T-helper 17 cell (primary cell): ENCODE measurements at places on chromosomes 13 and 19. TPM values are rescaled to one million over a fixed set of nuclear protein-coding genes. Genes with fewer than 3 reads are reported as not detected.
A peak's percentile ranks its signal among the peaks of the same experiment; 100 is the strongest.

The RUVBL2 gene
- 20.2 TPM for total RNA-seq

The PSG3 gene
- total RNA-seq, result 0.42 TPM

The KLK7 gene
- total RNA-seq, result not detected

The ZNF541 gene
- total RNA-seq, result 0.99 TPM

The RAB3A gene
- 7.4 TPM for total RNA-seq

The CYP2S1 gene
- total RNA-seq, result 1.1 TPM

The HAUS5 gene
- total RNA-seq, result 27.0 TPM

The PSG7 gene
- not detected for total RNA-seq

GRCh38 chr13:25018729-25019115, 77.2 kb upstream of the PABPC3 start:
- peaks cover 6% of the 10 kb centered on the region for H3K4me1 ChIP-seq
- peaks cover 4% of the 10 kb centered on the region for H3K36me3 ChIP-seq
- H3K27me3 ChIP-seq, result peaks cover 58% of the 10 kb centered on the region
- H3K4me3 ChIP-seq, result no peak overlapping the region
- DNase-seq, result no peak

DNA sequence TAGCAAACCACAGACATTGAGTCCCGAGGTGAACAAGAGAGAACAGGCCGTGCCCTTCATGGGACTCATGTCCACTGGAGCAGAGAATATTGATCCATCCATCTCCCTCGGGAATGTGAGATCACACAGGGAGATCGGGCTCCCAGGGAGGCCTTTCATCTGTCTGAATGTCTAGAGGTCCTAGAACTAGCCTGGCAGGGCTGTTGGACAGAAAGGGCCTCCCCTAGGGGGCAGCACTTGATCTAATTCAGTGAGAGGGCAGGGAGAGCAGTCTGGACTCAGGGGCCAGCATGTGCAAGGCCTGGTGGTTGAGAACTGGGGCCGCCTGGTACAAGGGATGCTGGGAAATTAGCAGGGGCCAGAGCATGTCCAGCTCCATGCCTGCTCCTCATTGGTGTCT, 4.3 kb downstream of the RUVBL2 start:
- H3K27me3 ChIP-seq, result no peaks in the 10 kb centered on the region
- peaks cover 24% of the 10 kb centered on the region for H3K4me1 ChIP-seq
- H3K4me3 ChIP-seq, result no peak overlapping the region
- H3K27ac ChIP-seq, result no peak overlapping the region
- H3K36me3 ChIP-seq, result no peaks in the 10 kb centered on the region

- no peak overlapping the region for H3K27ac ChIP-seq
- no peaks in the 10 kb centered on the region for H3K36me3 ChIP-seq
- no peak overlapping the region for H3K4me3 ChIP-seq
- no peak for DNase-seq
- H3K27me3 ChIP-seq, result peaks cover 12% of the 10 kb centered on the region
- H3K4me1 ChIP-seq, result no peaks in the 10 kb centered on the region
Observed at GRCh38 chr13:38620876-38621275, 66.0 kb upstream of the FREM2 start.

GRCh38 chr13:107374038-107374437, 806.1 kb upstream of the ARGLU1 start:
- H3K36me3 ChIP-seq, result no peaks in the 10 kb centered on the region
- no peak overlapping the region for H3K27ac ChIP-seq
- no peak for DNase-seq
- no peaks in the 10 kb centered on the region for H3K27me3 ChIP-seq
- no peaks in the 10 kb centered on the region for H3K4me1 ChIP-seq
- no peak overlapping the region for H3K4me3 ChIP-seq

GRCh38 chr19:40785526-40785925, 7.5 kb downstream of the RAB4B start:
- H3K27ac ChIP-seq, result peak overlapping the region; percentile 29
- H3K36me3 ChIP-seq, result peaks cover 15% of the 10 kb centered on the region
- no peaks in the 10 kb centered on the region for H3K27me3 ChIP-seq
- H3K4me3 ChIP-seq, result no peak overlapping the region
- no peak for DNase-seq

DNA sequence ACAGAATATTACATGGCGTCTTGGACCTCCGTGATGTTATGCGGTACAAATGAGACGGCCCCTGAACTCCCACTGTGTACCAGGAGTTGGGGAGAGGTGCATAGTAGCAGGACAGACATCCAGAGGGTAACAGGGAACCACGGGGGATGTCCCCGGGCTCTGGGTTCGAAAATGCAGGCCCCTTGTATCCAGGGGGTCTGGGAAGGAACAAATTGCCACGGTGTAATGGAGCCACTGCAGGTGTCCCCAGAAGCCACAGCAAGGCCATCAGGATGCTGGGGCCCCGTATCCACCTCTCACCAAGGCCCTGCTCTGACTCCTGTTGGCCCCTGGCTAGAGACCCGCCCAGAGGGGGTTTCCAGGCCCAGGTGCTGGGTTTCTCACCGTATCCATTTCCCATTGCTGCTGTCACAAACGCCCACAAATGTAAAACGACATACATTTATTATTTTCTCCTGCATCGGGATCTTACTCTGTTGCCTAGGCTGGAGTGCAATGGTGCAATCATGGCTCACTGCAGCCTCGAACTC, 77.8 kb downstream of the INSR start:
- no peak for DNase-seq
- peaks cover 8% of the 10 kb centered on the region for H3K27me3 ChIP-seq
- H3K27ac ChIP-seq, result no peak overlapping the region
- peaks cover 3% of the 10 kb centered on the region for H3K4me1 ChIP-seq

DNA sequence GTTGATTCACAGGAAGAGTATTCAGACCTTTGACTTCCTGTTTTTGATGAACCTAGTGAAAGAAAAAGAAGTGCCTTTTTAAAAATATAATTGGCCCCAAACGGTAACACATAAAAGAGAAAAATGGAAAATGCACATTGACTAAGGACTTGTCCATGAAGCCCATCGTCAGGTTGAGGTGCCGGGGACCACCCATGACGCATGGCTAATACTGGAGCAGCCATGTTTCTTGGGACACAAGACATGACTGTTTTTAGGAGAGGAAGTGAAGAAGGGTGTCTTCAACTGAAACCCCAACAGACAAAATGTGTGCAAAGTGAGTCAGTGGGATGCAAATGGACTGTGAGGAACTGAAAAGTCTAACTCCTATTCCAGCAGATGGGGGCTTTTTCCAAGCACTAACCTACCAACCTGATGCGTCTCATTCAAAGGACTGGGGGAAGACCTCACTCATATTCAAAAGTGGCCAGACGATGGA, 459.4 kb downstream of the FOXO1 start:
- H3K27ac ChIP-seq, result peak overlapping the region; percentile 92
- H3K4me3 ChIP-seq, result peak overlapping the region; percentile 77
- peaks cover 45% of the 10 kb centered on the region for H3K4me1 ChIP-seq

DNA sequence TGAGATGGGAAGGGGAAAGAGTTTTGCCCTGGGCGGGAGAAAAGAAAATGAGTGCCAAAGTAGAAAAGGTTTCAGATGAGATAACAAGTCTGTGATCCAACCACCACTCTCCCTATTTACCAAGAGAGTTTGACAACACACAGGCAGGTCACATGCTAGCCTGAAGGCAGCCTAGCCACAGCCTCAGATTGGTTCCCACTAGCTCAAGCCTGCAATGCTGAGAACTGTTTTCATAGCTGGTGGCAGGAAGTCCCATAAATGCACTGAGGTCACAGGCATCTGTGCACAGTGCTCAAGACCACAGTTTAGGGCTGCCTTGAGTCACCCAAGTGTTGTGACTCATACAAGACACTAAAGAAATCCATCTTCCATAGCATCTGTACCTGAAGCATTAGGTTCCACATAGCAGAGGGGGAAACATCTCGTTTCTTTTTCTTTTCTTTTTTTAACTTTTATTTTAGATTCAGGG, 18.5 kb upstream of the POP4 start:
- H3K4me1 ChIP-seq, result peaks cover 5% of the 10 kb centered on the region
- peak overlapping the region; percentile 37 for H3K27ac ChIP-seq
- peaks cover 2% of the 10 kb centered on the region for H3K36me3 ChIP-seq
